Heart right ventricle (tissue), 16 donors: ENCODE measurements at places on chromosomes 16 and 17. TPM values are rescaled to one million over a fixed set of nuclear protein-coding genes. Genes with fewer than 3 reads are reported as not detected.

DNA sequence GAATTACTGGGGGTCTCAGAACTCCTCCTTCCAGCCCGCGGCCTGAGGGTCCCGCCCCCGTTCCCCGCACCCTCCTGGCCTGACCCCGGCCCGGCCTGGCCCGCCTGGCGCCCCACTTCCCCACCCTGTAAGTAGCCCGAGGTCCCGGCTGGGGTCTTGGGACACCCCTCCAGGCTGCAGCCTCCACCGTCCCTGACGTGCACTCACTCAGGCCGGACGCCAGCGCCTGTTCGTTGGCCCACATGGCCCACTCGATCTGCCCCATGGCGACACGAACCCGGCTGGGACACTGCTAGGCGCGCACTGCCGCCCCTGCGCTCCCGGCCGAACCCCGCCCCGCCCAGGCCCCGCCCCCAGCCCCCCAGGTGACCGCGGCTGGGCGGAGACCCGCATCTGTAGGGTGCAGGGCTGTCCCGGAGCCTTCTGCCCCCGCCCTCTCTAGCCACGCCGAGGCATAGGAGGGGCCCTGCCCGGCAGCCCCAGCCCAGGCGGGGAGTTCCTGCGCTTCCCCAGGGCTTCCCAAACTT, at the start of gene CYBA:
Gene CYBA, minus strand, starts transcription at position 305 of the 527 bp plus-strand sequence. Its CDS starts 40 bp downstream, at position 265.
- peak; percentile 77 for DNase-seq

The ARHGDIG gene
- 9.6 TPM for total RNA-seq

GRCh38 chr16:53509906-53510703, 7.1 kb upstream of the AKTIP start:
- peak; percentile 54 for DNase-seq

The CA7 gene
- total RNA-seq: not detected

- no peak for DNase-seq
Measured at GRCh38 chr17:66954632-66955031, 9.9 kb upstream of the CACNG4 start.

DNA sequence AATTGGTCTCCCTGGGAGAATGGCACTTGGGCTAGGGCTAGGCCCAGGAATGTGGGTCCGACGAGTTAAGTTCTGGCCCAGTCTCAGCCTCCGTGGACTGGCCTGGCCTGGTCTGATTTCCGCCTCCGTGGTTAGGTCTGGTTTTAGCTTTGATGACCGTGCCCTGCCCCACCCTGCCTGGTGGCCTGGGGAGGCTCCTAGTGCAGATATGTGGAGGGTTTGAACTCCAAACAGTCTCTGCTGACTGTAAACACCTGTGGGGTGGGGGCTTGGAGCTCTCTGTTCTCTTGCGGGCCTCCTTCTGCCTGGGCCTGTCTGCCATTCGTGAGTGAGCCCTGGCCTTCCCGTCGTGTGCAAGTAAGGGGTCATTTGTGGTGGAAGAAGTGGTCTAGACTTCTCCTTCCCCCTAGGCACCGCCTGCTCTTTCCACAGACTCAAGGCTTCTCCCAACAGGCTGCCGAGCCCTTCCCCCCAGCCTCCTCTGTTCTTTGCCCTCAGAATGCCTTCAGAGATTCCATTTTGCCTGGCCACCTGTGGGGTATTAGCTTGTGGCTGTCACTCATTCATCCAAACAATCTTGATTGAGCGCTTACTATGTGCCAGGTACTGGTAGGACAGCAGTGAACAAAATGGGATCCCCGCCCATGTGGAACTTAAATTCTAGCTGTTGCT, 1.6 kb downstream of the ATP6V0C start:
- peak; percentile 9 for DNase-seq

- DNase-seq: peak; percentile 19
Measured at GRCh38 chr17:13320046-13320785, 281.5 kb downstream of the HS3ST3A1 start.

DNA sequence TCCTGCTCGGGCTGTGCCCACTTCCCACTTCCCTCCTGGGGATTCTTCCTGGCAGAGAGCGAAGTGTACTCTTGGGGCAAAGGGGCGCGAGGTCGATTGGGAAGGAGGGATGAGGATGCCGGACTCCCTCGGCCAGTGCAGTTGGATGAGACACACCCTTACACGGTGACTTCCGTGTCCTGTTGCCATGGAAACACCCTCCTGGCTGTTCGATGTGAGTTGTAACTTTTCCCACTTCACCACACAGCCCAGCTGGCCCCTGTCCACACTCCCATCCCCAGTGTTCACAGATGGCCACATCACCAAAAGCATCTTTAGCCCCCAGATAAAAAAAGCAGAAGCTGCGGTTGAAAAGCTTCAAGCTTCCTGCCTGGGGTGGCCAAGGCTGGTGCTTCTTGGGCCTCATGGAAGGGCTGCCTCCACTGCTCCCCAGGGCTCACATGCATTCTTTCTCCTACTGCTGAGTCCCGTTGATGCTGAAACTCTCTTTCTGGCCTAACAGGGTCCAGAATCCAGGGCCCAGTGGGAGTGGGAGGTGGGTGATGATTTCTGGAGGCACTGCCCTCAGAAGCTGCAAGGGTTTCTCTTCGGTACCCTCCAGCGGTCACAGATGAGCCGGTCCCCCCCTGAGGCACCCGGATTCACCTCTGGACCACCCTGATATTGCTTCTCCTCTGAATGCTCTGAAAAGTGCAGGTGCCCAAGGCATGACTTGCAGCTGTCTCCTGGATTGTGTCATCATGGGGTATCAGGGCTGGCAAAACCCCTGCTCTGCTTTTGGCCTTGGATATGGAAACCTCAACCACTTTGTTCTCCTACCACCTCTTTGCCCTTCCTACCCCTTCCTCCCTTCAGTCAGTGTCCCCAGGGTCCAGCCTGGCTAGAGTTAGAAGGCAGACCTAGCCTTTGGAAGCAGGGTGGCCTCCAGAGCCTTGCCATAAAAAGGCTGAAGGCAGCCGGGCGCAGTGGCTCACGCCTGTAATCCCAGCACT, 2.2 kb upstream of the TRAF4 start:
- no peak for DNase-seq
